ENCODE measurements at places on chromosomes 7 and 10.
A peak's percentile ranks its signal among the peaks of the same experiment; 100 is the strongest.

GRCh38 chr7:80829527-80829926 is 89.3 kb downstream of the SEMA3C start:
- DNase-seq: no peak

DNA sequence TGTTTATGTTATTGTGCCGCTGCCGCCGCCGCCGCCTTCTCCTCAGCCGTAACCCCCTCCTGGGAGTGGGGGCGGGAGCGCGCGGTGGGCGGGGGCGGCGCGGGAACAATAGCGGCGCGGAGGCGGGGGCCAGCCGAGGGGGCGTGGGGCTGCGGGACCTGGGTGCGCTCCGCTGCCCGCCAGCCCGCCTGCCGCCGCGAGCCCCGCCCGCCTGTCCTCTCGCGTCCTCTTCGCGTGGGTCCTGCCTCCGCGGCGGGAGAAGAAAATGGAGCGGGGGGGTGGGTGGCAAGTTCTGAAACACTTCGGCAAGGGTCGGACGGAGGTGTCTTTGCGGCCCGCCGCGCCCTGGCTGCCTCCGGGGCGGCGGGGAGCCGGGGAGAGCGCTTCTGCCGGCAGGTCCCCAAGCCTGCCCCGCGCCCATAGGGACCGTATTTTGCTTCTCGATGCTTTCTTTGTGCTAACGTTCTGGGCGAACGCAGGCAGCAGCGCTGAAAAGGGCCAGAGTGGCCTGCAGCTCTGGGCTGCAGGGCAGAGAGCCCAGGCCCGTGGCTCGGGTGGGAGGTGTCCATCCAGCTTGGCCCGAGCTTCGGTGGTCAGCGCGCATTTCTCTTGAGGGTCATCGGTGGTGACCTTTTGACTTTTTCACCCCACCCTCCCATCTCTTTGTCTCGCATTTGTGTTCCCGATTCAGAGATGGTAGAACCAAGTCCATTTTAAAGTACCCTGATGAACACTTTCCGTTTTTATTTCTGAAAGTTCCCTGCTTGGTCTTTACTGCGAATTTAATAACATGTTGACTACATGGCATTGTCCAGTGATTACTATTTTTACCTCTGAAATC is 613 bp downstream of the MAPK8 start:
- DNase-seq: peak; percentile 20

- DNase-seq: no peak
Observed at GRCh38 chr10:57898231-57898630, 369.5 kb downstream of the IPMK start.

DNA sequence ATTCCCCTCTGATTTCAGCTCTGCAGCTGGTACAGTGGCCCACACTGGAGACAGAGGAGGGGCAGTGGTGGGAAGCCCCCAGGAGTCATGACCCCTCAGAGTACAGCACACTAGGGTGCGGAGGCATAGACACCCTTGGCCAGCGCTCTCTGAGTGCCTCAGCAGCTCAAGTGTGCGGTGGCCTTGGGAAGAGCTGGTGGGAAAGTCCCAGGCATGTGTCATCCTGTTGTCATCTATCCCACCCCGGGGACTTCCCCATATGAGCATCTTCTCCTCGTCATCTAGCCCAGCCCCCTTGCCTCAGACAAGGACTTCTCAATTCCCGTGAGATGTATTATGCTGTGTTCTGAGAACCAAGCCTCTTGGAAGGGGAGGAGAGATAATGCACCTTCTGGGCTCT is 15.6 kb upstream of the PPIF start:
- peak; percentile 93 for DNase-seq

DNA sequence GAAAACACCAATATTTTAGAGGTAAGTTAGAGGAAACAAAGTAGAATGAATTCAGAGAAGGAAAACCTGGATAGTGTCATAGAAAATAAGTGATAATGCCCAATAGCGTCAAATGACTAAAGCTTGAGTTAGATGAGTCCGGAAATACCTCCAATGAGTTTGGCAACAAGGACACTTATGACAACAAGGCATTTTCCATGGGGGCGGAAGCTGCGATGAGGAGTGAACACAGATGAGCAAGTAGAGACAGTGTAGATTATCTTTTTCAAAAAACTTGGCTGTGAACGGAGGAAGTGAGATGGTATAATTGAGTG is 383 bp upstream of the R3HCC1L start:
- DNase-seq: no peak
